Mammary epithelial cell (primary cell): ENCODE measurements at places on chromosomes 16 and 17. TPM values are rescaled to one million over a fixed set of nuclear protein-coding genes. Genes with fewer than 3 reads are reported as not detected.

DNA sequence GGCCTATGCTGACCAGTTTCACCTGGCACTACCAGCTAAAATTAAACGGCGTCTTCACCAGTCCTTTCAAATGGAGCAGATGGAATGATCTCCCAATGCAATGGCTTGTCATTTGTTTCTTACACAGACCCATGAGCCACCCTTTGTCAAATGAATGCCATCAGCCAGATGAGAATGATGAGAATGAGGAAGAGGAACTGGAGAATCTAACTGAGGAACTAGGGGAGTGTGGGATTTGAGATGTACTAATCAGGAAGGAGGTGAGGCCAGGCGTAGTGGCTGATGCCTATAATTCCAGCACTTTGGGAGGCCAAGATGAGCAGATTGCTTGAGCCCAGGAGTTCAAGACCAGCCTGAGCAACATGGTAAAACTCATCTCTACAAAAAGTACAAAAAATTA, 116.4 kb downstream of the HS3ST3A1 start:
- DNase-seq: no peak

GRCh38 chr16:11774065-11774626, 22.9 kb downstream of the ZC3H7A start:
- no peak for DNase-seq

- peak; percentile 14 for DNase-seq
These were observed 46.1 kb upstream of the BPTF start for GRCh38 chr17:67779098-67779672.

DNA sequence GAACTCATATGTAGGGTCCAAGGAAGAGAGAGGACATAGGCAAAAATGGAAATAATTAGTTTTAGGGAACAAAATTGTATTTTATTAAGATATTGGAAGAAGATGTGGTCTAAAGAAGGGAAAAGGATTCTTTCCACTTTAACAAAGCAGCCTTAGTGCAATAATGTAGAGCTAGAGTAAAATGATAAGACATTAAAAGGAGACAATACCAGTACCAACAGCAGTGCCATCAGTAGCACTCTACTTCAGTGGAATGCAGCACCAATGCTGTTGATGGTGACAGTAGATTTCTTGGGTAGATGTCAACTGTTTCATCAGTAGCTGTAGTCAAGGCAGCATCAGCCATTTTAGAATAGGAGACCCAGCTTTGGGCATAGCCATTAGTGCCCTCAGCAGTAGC, 124.3 kb downstream of the BRIP1 start:
- no peak for DNase-seq

- peak; percentile 46 for DNase-seq
These were observed 11.5 kb downstream of the EPOP start for GRCh38 chr17:38663125-38663751.

DNA sequence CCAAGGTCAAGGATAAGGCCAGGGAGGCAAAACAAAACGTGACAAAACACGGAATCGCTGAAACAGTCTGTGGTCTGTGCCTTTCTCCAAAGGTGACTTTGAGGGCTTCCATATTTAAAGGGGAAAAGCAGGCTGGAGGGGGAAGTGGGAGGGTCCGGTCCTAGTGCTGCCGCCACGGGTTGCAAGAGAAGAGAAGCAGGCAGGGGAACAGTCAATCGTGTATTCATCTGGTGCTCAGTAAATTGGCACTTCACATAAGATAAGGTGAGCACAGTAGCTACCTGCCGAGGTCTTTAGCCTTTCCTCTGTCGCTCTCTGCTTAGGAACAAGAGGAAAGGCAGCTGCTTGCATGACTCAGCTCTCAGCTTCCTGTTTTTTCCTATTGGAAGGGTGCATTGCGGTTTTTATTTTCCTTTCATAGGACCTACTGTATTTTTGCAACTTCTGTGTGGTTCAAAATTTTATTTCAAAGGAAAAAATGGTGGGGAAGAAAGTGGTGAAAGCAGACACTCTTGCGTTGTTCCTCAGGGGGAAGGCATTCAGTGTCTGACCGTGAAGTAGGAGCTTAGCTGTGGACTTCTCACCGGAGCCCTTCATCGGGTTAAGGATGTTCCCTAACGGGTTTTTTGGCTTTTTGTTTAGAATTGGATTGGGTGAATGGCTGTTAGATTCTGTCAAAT, 7.1 kb upstream of the LGALS3BP start:
- peak; percentile 59 for DNase-seq

DNA sequence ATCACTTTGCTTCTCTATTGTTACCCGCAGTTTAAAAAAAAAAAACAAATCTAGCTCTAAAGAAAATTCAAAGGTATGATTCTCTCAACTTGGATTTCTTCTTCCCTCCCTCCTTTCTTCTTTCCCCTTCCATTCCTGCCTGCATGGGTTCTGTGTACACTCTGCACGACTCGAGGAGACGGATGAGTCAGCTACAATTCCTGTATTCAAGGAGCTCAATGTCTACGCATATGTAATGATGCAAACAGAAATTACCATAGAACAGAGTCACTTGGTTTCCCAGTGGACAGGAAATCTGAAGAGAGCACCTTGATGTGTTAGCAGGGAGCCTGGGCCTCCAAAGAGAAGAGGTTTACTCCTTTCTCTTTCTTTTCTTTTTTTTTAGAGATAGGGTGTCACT, 92.3 kb downstream of the VPS53 start:
- peak; percentile 57 for DNase-seq

DNA sequence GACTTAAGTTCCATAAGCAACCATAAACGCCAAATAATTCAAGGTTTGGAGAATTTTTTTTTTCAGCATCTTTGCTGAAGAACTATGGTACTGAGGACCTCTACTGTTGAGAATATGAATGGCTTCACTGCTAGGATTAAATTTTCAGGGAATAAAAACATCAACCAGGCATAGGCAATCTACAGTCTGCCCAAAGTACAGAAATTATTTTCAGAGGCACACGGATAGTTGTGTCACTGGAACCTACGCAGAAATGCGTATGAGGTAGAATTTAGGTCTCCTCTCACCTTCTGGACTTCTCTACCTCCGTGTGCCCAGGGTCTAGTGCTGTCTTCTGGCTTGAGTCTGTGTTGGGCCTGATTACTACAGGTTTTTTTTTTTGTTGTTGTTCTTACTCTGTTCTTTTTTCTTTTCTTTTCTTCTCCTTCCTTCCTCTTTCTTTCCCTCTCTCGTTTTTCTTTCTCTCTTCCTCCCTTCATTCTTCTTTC, 39.7 kb downstream of the NACA2 start:
- no peak for DNase-seq

- DNase-seq: no peak
These were observed 3.1 kb upstream of the ZNF469 start for GRCh38 chr16:88379694-88380040.

- DNase-seq: no peak
These were observed 606.3 kb downstream of the KCNJ2 start for GRCh38 chr17:70775679-70776078.

- DNase-seq: peak; percentile 75
These were observed 35.8 kb downstream of the AMFR start for GRCh38 chr16:56389554-56389953.

GRCh38 chr16:57889960-57890751, 80.8 kb downstream of the CNGB1 start:
- no peak for DNase-seq

DNA sequence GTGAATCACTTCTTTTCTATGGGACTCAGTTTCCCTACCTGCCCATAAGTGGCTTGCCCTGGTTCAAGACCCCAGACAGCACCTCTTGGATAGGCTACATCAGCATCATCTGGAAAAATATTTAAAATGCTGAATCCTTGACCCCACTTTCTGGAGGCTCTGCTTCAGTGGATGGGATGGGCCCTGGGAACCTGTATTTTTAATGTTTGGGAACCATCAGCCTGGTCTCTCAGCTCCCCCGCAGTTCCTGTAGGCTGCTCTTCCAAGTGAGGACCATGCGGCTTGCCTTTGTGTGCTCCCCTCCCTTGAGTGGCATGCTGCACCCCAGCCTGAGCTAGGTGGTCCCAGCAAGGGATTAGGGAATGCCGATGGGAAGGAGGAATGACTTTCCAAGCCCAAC, 68.3 kb upstream of the CRHR1 start:
- no peak for DNase-seq

DNA sequence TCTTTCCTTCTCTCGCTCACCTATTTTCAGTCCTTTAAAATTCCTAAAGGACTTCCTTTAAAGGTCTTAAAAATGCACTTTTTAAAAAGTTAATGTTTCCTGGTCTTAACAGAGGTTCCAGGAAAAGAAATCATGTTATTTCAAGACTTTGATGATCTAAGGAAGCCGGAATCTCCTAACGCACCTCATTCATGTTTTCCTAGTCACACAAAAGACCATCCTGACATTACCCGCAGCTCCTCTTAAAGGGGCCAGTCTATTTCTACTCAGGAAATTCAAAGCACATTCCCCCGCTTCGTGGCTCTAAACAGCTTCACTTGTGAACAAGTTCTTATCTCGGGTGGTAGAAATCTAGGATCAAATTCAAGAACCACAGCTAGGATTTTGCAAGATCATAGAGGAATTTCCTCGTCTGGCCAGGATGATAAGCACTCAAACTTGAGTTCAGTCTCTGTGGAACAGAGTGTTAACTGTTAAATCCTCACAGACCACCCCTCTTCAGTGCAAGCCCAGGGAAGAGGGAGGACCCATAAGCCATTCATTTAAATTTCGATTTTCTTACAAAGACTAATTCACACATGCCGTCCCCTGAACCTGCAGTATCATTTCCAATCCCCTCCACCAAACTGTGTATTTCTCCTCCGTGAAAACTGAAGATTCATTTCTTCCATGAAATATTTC, 137.1 kb upstream of the AXIN2 start:
- DNase-seq: no peak

- DNase-seq: peak; percentile 54
These were observed 25.7 kb downstream of the STAT5A start for GRCh38 chr17:42313773-42314566.

- no peak for DNase-seq
These were observed 36.9 kb downstream of the ADGRG5 start for GRCh38 chr16:57579361-57579665.

DNA sequence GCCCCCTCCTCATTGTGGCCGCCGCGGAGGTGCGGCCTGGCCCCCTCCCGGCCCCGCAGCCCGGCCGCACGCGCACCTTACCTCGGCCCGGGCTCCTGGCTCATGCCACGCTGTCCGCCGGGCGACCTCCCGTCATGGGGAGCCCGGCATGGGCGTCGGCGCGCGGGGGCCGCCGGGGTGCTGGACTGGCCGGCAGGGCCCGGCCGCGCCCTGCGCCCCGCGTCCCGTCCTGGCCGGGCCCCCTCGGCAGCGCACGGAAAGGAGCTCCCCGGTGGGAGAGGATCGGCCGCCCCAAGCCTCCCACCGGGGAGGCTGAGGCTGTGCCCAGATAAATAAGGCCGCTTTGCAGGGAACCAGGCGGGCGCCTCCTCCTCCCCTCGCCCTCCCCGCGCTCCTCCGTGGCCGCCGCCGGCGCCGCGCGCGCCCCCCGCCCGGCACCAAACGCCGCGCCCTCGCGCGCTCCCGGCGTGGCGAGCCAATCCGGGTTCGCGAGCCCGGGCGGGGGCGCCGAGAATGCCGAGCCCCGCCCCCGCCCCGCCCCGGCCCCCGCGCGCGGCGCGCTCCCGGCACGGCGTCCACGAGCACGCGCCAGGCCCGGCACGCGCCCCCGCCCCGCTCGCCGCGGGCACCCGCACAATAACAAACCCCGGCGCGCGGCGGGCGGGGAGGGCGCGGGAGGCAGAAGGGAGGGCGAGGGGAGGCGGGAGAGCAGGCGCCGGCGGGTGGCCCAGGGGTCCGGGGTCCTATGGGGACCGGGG, at the start of gene FBXL16:
TSS of gene FBXL16 (minus strand) at position 371 of the 758 bp plus-strand sequence. CDS start 8,396 bp downstream, outside the sequence.
- DNase-seq: no peak

GRCh38 chr16:84183911-84184591, 2.8 kb downstream of the TAF1C start:
- no peak for DNase-seq

The IL34 gene
- 0.49 and 0.69 TPM in 2 replicates for total RNA-seq

The KRTAP4-1 gene
- total RNA-seq: not detected in 2 replicates

The PIP4K2B gene
- total RNA-seq: 55.7 TPM

The TEDC2 gene
- total RNA-seq: 1.8 TPM

The SKAP1 gene
- not detected in 2 replicates for total RNA-seq

The BCAR1 gene
- total RNA-seq: 69.3 and 103 TPM in 2 replicates
